ENCODE measurements at places on chromosomes 1 and 21.

GRCh38 chr1:230103306-230104173 lies 36.5 kb downstream of the GALNT2 start:
- DNase-seq = no peak
- H3K27me3 ChIP-seq = no peaks in the 10 kb centered on the region
- no peaks in the 10 kb centered on the region for H3K36me3 ChIP-seq
- H3K27ac ChIP-seq = peak overlapping the region; percentile 87

GRCh38 chr1:3483801-3484444 lies 29.5 kb downstream of the ARHGEF16 start:
- H3K27ac ChIP-seq = no peak overlapping the region
- H3K36me3 ChIP-seq = peaks cover 11% of the 10 kb centered on the region
- H3K4me1 ChIP-seq = peaks cover 5% of the 10 kb centered on the region
- no peak for DNase-seq
- H3K4me3 ChIP-seq = no peak overlapping the region

DNA sequence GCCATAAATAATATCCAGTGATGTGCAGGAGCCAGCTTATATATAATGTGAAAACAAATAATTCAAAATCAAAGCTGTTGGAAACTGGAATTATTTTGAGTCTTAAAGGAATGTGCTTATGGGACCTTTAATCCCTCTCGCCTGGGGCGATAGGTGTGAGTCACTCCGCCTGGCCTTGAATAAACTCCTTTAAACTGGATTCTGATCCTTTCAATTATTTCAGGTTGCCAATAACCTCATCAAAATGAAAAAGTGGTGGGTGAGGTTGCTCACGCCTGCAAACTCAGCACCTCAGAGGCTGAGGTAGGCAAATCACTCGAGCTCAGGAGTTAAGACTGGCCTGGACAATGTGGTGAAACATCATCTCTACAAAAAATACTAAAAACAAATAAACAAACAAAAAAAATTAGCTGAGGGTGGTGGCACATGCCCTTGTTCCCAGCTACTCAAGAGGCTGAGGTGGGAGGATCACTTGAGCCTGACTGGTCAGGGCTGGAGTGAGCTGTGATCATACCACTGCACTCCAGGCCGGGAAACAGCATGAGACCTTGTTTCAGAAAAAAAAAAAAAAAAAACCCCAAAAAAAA lies 11.4 kb upstream of the SLC2A5 start:
- no peak overlapping the region for H3K4me3 ChIP-seq
- peaks cover 23% of the 10 kb centered on the region for H3K4me1 ChIP-seq
- H3K27me3 ChIP-seq = no peaks in the 10 kb centered on the region
- H3K36me3 ChIP-seq = no peaks in the 10 kb centered on the region
- H3K27ac ChIP-seq = peak overlapping the region; percentile 69

GRCh38 chr1:78437941-78438340 lies 52.8 kb upstream of the PTGFR start:
- H3K27me3 ChIP-seq = peaks cover 14% of the 10 kb centered on the region
- no peaks in the 10 kb centered on the region for H3K36me3 ChIP-seq
- peaks cover 4% of the 10 kb centered on the region for H3K4me1 ChIP-seq
- no peak for DNase-seq
- H3K27ac ChIP-seq = no peak overlapping the region

GRCh38 chr1:110676970-110677369 lies 2.2 kb upstream of the KCNA3 start:
- H3K4me3 ChIP-seq = no peak overlapping the region
- H3K4me1 ChIP-seq = peaks cover 3% of the 10 kb centered on the region
- H3K36me3 ChIP-seq = no peaks in the 10 kb centered on the region
- no peak for DNase-seq

- H3K4me3 ChIP-seq = no peak overlapping the region
- no peak for DNase-seq
- H3K27me3 ChIP-seq = no peaks in the 10 kb centered on the region
- H3K27ac ChIP-seq = no peak overlapping the region
- H3K36me3 ChIP-seq = peaks cover 61% of the 10 kb centered on the region
Observed at GRCh38 chr1:66652556-66652955, 99.7 kb upstream of the DYNLT5 start.

DNA sequence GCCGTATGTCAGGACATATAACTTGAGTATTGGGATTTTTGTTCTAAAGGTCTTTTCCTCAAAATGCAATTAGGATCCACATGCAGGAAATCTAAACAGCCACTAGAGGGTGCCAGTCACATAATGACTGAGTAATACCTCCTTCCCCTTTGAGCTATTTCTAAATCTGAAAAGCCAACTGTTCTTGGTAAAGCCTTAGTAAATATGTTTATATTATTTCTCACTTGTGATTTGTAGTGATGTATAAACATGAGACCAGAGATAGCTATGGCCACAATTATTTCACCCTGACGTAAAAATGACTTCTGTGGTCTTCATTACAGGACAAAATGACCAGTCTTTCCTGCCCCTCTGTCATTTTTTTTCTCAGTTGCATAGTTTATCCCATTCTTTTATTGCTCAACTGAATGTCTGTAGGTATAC lies 41.0 kb upstream of the DR1 start:
- H3K36me3 ChIP-seq = no peaks in the 10 kb centered on the region
- no peak overlapping the region for H3K4me3 ChIP-seq
- DNase-seq = no peak
- H3K27ac ChIP-seq = no peak overlapping the region
- no peaks in the 10 kb centered on the region for H3K4me1 ChIP-seq
- H3K27me3 ChIP-seq = no peaks in the 10 kb centered on the region

- H3K4me3 ChIP-seq = no peak overlapping the region
- no peak overlapping the region for H3K27ac ChIP-seq
- H3K4me1 ChIP-seq = no peaks in the 10 kb centered on the region
- no peak for DNase-seq
- H3K27me3 ChIP-seq = peaks cover 6% of the 10 kb centered on the region
Observed at GRCh38 chr21:15119486-15119885, 54.7 kb upstream of the NRIP1 start.

DNA sequence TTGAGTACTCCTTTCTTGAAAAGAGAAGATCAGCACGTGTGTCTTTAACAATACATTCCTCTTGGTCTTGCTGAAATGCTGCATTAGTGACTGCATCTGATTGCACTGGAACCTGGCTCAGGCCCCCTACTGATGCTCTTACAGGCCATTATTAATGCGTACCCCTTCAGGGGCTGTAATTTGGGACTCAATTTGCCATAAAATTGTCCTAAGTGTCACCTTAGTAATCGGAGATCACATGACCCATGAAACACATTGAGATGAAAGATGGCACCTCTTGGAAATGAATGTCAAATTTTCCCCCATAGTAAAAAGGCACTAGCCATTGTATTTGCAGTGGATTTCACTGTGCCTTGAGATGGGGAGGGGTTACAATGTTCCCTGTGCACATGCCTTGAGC lies 563.3 kb downstream of the KIF26B start:
- no peaks in the 10 kb centered on the region for H3K36me3 ChIP-seq
- no peaks in the 10 kb centered on the region for H3K27me3 ChIP-seq
- DNase-seq = no peak
- no peak overlapping the region for H3K27ac ChIP-seq
- no peak overlapping the region for H3K4me3 ChIP-seq

DNA sequence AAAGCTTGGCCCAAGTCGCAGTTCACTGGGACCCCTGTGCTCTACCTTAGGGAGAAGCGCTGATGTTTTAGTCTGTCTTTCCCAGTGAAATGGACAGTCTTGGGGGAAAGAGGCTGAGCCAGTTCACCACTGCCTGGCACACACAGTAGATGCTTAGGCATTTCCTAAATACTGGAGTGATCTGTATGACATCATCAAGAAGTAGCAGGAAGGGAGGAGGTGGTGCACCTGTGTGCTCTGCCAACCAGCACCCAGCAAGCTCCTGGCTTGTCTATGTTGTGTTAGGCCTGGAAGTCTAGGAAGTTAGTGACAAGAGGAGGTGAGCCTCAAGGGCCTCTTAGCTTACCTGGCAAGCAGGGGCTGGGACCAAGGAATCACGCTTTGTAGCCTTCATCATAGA lies 158.2 kb upstream of the NFIA start:
- H3K36me3 ChIP-seq = no peaks in the 10 kb centered on the region
- no peak for DNase-seq
- H3K27ac ChIP-seq = no peak overlapping the region
- no peak overlapping the region for H3K4me3 ChIP-seq
- H3K4me1 ChIP-seq = peaks cover 19% of the 10 kb centered on the region

GRCh38 chr1:160169553-160170399 lies 18.4 kb downstream of the ATP1A4 start:
- H3K4me3 ChIP-seq = peak overlapping the region; percentile 31
- no peaks in the 10 kb centered on the region for H3K36me3 ChIP-seq
- H3K4me1 ChIP-seq = peaks cover 40% of the 10 kb centered on the region

DNA sequence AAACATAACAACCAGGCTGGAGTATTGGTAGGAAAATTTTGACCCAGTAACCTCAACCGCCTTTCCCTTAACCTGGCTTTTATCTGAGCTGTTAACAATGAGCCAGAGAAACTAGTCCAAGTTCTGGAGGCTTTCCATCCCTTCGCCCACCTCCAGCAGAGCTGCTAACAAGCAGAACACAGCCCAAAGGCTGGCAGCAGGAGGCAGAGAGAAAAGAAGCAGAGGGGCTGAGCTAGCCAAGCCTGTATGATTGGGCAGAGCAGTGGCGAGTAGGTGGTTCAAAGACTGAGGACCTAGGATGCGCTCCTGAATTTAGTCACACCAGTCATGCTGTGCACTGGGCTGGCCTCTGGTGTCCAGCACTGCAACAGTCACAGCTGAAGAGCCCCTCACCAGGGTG lies 123.0 kb downstream of the TNR start:
- DNase-seq = no peak
- no peak overlapping the region for H3K4me3 ChIP-seq
- no peak overlapping the region for H3K27ac ChIP-seq
- H3K4me1 ChIP-seq = no peaks in the 10 kb centered on the region

DNA sequence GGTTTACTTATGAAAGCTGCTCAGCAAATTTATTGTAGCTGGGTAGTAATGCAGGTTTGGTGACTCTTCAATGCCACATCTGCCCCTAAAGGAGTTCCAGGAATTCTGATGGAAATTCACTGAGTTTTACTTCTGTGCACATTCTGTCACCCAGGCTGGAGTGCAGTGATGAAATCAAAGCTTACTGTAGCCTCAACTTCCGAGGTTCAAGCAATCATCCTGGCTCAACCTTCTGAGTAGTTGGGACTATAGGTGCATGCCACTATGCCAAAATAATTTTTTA lies 150.6 kb upstream of the RUNX1 start:
- no peak for DNase-seq
- peaks cover 42% of the 10 kb centered on the region for H3K4me1 ChIP-seq
- no peak overlapping the region for H3K27ac ChIP-seq
- H3K4me3 ChIP-seq = no peak overlapping the region
- peaks cover 3% of the 10 kb centered on the region for H3K36me3 ChIP-seq

GRCh38 chr1:61318319-61319125 lies 236.2 kb downstream of the NFIA start:
- peak overlapping the region; percentile 42 for H3K4me3 ChIP-seq
- peaks cover 6% of the 10 kb centered on the region for H3K36me3 ChIP-seq
- DNase-seq = no peak

DNA sequence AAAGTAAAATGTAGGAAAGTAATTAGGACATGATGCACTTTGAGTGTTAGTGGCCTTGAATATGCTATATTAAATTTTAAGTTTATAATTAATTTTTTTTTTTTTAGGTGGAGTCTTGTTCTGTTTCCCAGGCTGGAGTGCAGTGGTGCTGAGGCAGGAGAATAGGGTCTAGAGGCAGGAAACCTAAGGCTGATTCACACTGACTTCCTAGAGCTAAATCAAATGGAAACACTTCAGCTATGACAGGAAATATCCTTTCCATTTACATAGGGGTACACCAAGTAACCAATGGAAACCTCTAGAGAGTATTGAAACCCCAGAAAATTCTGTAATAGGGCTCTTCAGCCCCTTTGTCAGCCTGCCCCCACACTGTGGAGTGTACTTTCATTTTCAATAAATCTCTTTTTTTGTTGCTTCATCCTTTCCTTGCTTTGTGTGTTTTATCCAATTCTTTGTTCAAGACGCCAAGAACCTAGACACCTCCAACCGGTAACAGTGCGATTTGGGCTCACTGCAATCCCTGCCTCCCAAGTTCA lies 17.9 kb upstream of the THRAP3 start:
- H3K4me1 ChIP-seq = peaks cover 20% of the 10 kb centered on the region
- no peak overlapping the region for H3K4me3 ChIP-seq
- no peaks in the 10 kb centered on the region for H3K27me3 ChIP-seq
- DNase-seq = no peak
- no peaks in the 10 kb centered on the region for H3K36me3 ChIP-seq

- no peaks in the 10 kb centered on the region for H3K27me3 ChIP-seq
- H3K4me3 ChIP-seq = no peak overlapping the region
- no peaks in the 10 kb centered on the region for H3K36me3 ChIP-seq
- peaks cover 37% of the 10 kb centered on the region for H3K4me1 ChIP-seq
- no peak overlapping the region for H3K27ac ChIP-seq
Observed at GRCh38 chr1:56196839-56197238, 382.5 kb downstream of the PLPP3 start.

GRCh38 chr21:25563361-25564116 lies 43.7 kb downstream of the MRPL39 start:
- H3K4me1 ChIP-seq = peaks cover 25% of the 10 kb centered on the region
- H3K36me3 ChIP-seq = no peaks in the 10 kb centered on the region
- no peak for DNase-seq
- no peak overlapping the region for H3K4me3 ChIP-seq
- no peak overlapping the region for H3K27ac ChIP-seq
- H3K27me3 ChIP-seq = no peaks in the 10 kb centered on the region

DNA sequence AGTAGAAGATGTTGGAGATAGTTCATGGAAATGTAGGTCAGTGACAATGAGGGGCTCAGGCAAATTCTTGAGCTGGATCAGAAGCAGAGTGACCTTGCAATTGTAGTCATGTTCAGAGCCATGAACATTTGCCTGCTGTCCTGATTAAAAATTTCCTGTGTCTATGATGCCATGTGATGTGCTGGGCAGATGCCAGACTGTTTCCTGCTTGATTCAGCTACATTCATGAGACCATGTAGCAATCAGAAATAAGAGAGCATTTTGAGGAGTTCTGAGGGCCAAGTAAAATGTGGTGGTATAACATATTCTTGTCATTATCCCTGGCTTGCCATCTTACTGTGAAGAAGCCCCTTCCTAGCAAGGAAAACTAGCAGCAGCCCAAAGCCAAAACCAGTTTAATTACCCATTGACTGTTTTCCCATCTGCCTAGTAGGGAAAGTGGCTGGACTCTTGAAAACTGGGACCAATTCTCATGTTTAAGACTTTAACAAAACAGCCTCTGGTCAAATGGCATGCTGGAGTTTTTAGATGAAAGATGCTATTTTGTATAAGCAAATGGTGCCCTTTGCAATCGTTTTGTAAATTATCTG lies 118.3 kb downstream of the NOS1AP start:
- H3K27me3 ChIP-seq = no peaks in the 10 kb centered on the region
- no peak for DNase-seq
- no peak overlapping the region for H3K4me3 ChIP-seq
- no peaks in the 10 kb centered on the region for H3K36me3 ChIP-seq

DNA sequence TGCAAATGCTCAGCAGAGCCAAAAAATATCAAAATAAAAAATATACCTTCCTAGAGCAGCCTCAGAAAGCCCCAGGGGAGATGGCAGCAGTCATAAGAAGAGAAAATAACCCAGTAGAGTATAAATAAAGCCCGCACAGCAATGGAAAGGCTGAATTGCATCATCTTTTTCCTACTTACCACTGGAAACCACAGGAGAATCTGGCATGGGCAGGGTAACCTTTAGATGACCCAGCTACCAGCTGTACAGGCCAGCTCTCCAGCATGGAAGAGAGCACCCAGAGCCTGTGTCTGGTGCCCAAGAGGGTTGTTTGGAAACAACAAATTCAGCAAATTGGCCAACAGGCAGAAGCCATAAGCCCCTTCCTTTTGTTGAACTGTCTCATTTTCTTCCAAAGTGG lies 253.1 kb downstream of the OMA1 start:
- DNase-seq = no peak
- H3K4me1 ChIP-seq = no peaks in the 10 kb centered on the region
- H3K27ac ChIP-seq = no peak overlapping the region
- no peaks in the 10 kb centered on the region for H3K27me3 ChIP-seq
- no peak overlapping the region for H3K4me3 ChIP-seq

Data from osteocyte (in vitro differentiated cells).